Activated CD4-positive, alpha-beta memory T cell treated with anti-CD3 and anti-CD28 coated beads for 36 hours (primary cell): ENCODE measurements at places on chromosomes 2 and 18. TPM values are rescaled to one million over a fixed set of nuclear protein-coding genes. Genes with fewer than 3 reads are reported as not detected.

BMP10 gene
- not detected for total RNA-seq

GRCh38 chr2:237259201-237259600, 154.8 kb downstream of the COL6A3 start:
- no peak for DNase-seq
- peaks cover 2% of the 10 kb centered on the region for H3K4me1 ChIP-seq
- no peak overlapping the region for H3K4me3 ChIP-seq
- peaks cover 14% of the 10 kb centered on the region for H3K27me3 ChIP-seq
- no peaks in the 10 kb centered on the region for H3K36me3 ChIP-seq

- H3K4me1 ChIP-seq: no peaks in the 10 kb centered on the region
- H3K27me3 ChIP-seq: peaks cover 4% of the 10 kb centered on the region
- no peak overlapping the region for H3K27ac ChIP-seq
- no peak overlapping the region for H3K4me3 ChIP-seq
Measured at GRCh38 chr18:73859837-73860397, 287.7 kb downstream of the FBXO15 start.

SULT1C2 gene
- not detected for total RNA-seq

- H3K4me1 ChIP-seq: peaks cover 50% of the 10 kb centered on the region
- no peaks in the 10 kb centered on the region for H3K36me3 ChIP-seq
- no peaks in the 10 kb centered on the region for H3K27me3 ChIP-seq
- H3K4me3 ChIP-seq: no peak overlapping the region
Measured at GRCh38 chr2:24515831-24516230, 24.8 kb downstream of the NCOA1 start.

VAMP8 gene
- 114 TPM for total RNA-seq

DNA sequence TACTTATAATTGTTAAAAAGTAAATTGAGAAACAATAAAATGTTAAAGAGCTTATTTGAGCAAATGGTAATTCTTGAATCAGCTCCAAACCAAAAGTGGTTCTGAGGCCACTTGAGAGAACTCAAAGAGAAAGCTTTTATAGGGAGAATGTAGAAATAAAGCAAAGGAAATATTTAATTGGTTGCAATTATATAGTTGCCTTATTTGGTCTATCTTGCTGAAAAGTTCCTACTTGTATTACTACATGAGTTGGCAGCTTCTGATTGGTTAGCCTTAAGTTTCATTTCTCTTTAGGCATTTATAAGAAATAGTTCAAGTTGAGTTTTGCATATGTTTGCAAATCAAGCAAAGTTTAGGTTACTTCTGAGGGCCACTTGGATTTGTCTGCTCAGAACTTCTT, 38.1 kb downstream of the SCN2A start:
- no peaks in the 10 kb centered on the region for H3K27me3 ChIP-seq
- no peaks in the 10 kb centered on the region for H3K36me3 ChIP-seq
- peaks cover 6% of the 10 kb centered on the region for H3K4me1 ChIP-seq
- H3K27ac ChIP-seq: no peak overlapping the region
- H3K4me3 ChIP-seq: no peak overlapping the region

- peaks cover 40% of the 10 kb centered on the region for H3K4me1 ChIP-seq
- peak; percentile 56 for DNase-seq
- peaks cover 27% of the 10 kb centered on the region for H3K36me3 ChIP-seq
- no peaks in the 10 kb centered on the region for H3K27me3 ChIP-seq
- H3K4me3 ChIP-seq: peak overlapping the region; percentile 88
- H3K27ac ChIP-seq: peak overlapping the region; percentile 48
Measured at GRCh38 chr18:48949050-48949605, 1.6 kb downstream of the SMAD7 start.

GRCh38 chr2:191023235-191023679, 9.3 kb upstream of the STAT1 start:
- no peak for DNase-seq
- H3K27ac ChIP-seq: no peak overlapping the region
- H3K27me3 ChIP-seq: peaks cover 2% of the 10 kb centered on the region
- H3K4me1 ChIP-seq: peaks cover 43% of the 10 kb centered on the region
- H3K4me3 ChIP-seq: no peak overlapping the region
- peaks cover 7% of the 10 kb centered on the region for H3K36me3 ChIP-seq

GRCh38 chr2:25202275-25202674, 33.9 kb upstream of the POMC start:
- H3K4me1 ChIP-seq: peaks cover 6% of the 10 kb centered on the region
- H3K36me3 ChIP-seq: no peaks in the 10 kb centered on the region
- no peak overlapping the region for H3K27ac ChIP-seq
- no peaks in the 10 kb centered on the region for H3K27me3 ChIP-seq
- H3K4me3 ChIP-seq: no peak overlapping the region

FSIP2 gene
- total RNA-seq: 0.10 TPM

DNA sequence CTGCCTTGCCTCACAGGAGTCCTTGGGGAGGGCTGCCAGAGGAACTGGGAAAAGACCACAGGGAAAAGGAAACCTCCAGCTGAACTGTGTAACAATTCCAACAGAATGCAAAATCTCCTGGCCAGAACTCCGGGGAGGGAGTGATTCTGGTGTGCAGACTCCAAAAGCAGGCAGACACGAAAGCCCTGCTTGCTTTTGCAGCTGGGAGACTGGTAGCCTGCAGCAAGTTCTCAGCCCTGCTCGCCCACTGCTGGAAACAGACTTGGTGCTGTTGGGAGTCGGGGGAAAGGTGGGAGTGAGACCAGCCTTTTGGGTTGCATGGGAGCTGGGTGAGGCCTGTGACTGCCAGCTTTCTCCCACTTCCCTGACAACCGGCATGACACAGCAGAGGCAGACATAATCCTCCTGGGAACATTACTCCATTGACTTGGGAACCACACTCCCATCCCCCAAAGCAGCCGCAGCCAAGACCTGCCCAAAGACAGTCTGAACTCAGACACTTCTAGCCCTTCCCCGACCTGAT, 26.0 kb upstream of the NMI start:
- DNase-seq: no peak
- H3K4me3 ChIP-seq: no peak overlapping the region
- no peaks in the 10 kb centered on the region for H3K36me3 ChIP-seq
- H3K27me3 ChIP-seq: peaks cover 10% of the 10 kb centered on the region

GRCh38 chr18:12777500-12777944, 74.7 kb downstream of the PSMG2 start:
- no peak overlapping the region for H3K4me3 ChIP-seq
- no peaks in the 10 kb centered on the region for H3K27me3 ChIP-seq
- peaks cover 2% of the 10 kb centered on the region for H3K4me1 ChIP-seq
- no peaks in the 10 kb centered on the region for H3K36me3 ChIP-seq
- H3K27ac ChIP-seq: no peak overlapping the region

- peaks cover 42% of the 10 kb centered on the region for H3K27me3 ChIP-seq
- DNase-seq: peak; percentile 60
- peak within 1 kb of the TSS; percentile 80 for H3K4me3 ChIP-seq
Measured at GRCh38 chr2:206274434-206275311, at the start of gene ZDBF2. Gene ZDBF2 (plus strand): TSS chr2:206274663. CDS start chr2:206281850, 7,187 bp downstream.

GAREM2 gene
- 2.8 TPM for total RNA-seq

GRCh38 chr18:9900699-9901098, 13.1 kb upstream of the VAPA start:
- no peak for DNase-seq
- H3K27me3 ChIP-seq: peaks cover 6% of the 10 kb centered on the region
- H3K36me3 ChIP-seq: no peaks in the 10 kb centered on the region
- peaks cover 7% of the 10 kb centered on the region for H3K4me1 ChIP-seq
- H3K27ac ChIP-seq: no peak overlapping the region

DNA sequence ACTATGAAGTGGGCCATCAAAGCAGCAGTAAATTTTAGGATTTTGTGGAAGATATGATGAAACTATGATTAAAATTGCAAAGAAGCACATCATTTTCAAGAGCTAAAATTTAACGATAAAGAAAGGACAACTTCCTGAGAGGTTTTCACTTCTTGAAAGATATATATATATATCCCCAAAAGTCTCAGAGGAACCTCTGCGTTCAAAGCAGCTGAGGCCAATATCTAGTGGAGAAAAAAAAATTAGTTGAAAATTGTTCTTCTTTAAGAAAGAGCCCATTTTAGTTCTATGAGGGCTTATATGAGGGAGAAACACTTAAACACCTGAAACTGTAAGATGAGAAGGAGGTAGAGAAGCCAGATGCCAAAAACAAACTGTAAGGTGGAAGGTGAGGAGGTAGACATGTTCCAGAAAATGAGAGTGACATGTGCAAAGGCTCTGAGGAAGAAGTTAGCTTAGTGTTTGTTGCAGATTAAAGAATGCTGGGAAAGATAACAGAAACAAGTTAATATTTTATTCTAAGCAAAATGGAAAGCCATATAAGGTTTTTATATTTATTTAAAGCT, 72.9 kb upstream of the VRK2 start:
- no peaks in the 10 kb centered on the region for H3K4me1 ChIP-seq
- H3K27me3 ChIP-seq: no peaks in the 10 kb centered on the region
- no peak overlapping the region for H3K4me3 ChIP-seq
- H3K27ac ChIP-seq: no peak overlapping the region

GRCh38 chr2:151961558-151961957, 133.3 kb upstream of the ARL5A start:
- H3K27ac ChIP-seq: no peak overlapping the region
- no peaks in the 10 kb centered on the region for H3K4me1 ChIP-seq
- H3K27me3 ChIP-seq: no peaks in the 10 kb centered on the region

GRCh38 chr2:109009920-109010610, 21.0 kb upstream of the EDAR start:
- H3K4me3 ChIP-seq: no peak overlapping the region
- no peaks in the 10 kb centered on the region for H3K36me3 ChIP-seq
- DNase-seq: no peak
- no peak overlapping the region for H3K27ac ChIP-seq

DNA sequence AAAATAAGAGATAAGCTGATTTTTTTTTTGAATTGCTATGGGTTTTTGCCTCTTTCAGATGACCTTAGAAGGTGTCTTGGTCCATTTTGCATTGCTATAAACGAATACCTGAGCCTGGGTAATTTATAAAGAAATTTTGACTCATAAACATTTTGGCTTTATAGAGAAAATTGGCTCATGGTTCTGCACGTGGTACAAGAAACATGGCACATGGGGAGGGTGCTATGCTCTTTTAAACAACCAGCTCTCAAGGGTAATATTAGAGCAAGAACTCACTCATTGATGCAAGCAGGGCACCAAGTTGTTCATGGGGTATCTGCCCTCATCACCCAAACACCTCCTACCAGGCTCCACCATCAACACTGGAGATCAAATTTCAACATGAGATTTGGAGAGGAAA, 408.8 kb downstream of the NUP35 start:
- H3K4me1 ChIP-seq: no peaks in the 10 kb centered on the region
- no peaks in the 10 kb centered on the region for H3K27me3 ChIP-seq
- no peak overlapping the region for H3K4me3 ChIP-seq
- no peak for DNase-seq

- H3K4me3 ChIP-seq: no peak overlapping the region
- H3K27me3 ChIP-seq: no peaks in the 10 kb centered on the region
- H3K27ac ChIP-seq: no peak overlapping the region
- no peaks in the 10 kb centered on the region for H3K4me1 ChIP-seq
- no peak for DNase-seq
Measured at GRCh38 chr2:115739574-115739973, 1297.1 kb downstream of the DPP10 start.

GRCh38 chr2:106685180-106685897, 198.2 kb downstream of the CD8B2 start:
- no peak overlapping the region for H3K27ac ChIP-seq
- no peak for DNase-seq
- H3K4me1 ChIP-seq: no peaks in the 10 kb centered on the region
- H3K4me3 ChIP-seq: no peak overlapping the region

DNA sequence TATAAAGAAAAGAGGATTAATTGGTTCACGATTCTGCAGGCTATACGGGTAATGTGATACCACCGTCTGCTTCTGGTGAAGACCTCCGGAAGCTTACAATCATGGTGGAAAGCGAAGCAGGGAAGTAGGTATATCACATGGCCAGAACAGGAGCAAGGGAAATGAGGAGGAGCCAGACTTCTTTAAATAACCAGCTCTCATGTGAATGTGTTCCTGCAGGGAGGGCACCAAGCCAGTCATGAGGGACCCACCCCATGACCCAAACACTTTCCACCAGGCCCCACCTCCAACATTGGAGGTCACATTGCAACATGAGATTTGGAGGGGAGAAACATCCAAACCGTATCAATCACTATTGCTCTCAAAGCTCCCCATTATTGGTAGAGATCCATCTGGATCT, 61.8 kb downstream of the EFEMP1 start:
- no peak overlapping the region for H3K27ac ChIP-seq
- no peak overlapping the region for H3K4me3 ChIP-seq
- DNase-seq: no peak
- no peaks in the 10 kb centered on the region for H3K27me3 ChIP-seq
- no peaks in the 10 kb centered on the region for H3K36me3 ChIP-seq
- H3K4me1 ChIP-seq: no peaks in the 10 kb centered on the region

DNA sequence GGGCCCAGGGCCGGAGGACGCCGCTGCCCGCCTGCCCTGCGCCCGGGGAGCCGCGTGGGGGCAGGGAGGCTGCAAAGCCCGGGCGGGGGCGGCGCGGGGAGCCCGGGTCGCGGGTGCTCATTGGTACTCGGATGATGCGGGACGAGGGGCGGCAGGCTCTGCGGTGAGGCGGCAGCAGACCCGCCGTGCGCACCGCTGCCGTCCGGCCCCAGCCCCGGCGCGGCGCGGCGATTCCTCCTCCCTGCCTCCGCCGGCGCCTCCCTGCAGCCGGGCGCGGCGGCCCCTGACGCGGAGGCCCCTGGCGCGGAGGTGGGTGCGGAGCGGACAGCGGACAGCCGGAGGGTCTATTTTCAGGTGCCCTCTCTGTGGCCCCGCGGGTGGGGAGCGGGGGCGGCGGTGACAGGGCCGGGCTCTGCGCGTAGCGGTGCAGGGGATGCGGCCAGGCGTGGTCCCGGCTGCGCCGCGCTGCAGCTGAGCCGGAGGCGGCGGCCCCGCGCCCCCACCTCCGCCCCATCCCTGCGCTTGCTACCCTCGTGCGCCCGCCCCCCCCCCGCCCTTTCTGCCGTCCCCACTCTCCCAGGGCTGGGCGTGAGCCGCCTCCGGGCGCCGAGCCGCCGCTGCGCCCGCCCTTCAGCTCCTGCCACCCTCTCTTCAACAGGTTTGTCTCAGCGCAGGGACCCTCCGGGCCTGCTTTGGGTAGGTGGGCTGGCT, 640 bp downstream of the SPTBN1 start:
- peak; percentile 12 for DNase-seq
- H3K27me3 ChIP-seq: peaks cover 36% of the 10 kb centered on the region
- no peak overlapping the region for H3K27ac ChIP-seq
- no peaks in the 10 kb centered on the region for H3K36me3 ChIP-seq
- H3K4me1 ChIP-seq: peaks cover 11% of the 10 kb centered on the region
- H3K4me3 ChIP-seq: peak overlapping the region; percentile 81

DNA sequence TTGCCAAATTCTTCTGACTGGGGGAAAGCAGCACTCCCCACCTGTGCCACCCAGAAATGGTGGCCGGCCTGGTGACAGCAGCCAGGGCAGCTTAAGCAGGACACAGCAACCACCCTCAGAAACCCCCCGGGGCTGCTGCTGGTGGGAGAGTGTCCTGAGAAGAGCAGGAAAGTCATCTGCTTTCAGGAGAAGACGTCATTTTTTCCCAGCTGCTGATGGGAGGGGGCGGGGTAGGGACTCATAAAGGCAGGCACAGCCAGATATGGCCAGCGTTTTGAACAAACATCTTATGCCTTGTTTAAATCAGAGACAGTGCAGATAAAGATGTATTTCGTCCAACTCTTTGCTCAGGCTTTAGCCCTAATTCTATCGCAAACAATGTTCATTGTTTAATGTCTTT, 139.5 kb downstream of the LRRC30 start:
- H3K27me3 ChIP-seq: no peaks in the 10 kb centered on the region
- no peak overlapping the region for H3K4me3 ChIP-seq
- no peak for DNase-seq
- no peak overlapping the region for H3K27ac ChIP-seq
- no peaks in the 10 kb centered on the region for H3K36me3 ChIP-seq
- no peaks in the 10 kb centered on the region for H3K4me1 ChIP-seq

HAAO gene
- 0.17 TPM for total RNA-seq

AQP12A gene
- not detected for total RNA-seq
